ENCODE measurements at places on chromosomes 2 and 18.

GRCh38 chr18:2441544-2441943 lies 129.8 kb downstream of the METTL4 start:
- no peak for DNase-seq

DNA sequence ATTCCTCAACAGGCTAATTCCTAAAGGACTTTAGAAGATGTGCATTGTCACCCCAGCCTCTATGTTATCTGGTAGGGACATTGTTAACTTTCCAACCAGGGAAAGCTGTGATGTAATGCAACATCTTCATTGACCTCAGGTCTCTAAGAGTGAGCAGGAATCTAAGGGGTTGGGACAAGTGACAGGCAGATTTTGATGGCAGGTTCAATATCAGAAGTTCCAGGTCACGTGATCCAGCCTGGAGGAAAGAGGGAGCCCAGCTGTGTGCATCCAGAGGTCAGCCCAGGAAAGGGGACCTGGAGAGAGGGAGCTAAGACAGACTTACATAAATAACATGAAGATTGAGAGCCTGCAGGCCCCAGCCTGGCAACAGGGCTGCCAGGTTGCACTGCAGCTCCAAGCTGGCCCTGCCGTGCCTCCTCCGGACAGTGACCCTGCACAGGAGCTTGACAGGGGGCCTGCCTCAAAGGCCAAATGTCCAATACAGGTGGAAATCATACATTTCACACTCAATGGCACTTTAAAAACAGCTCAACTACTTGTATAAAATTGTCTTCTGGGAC lies 262.2 kb upstream of the MGAT5 start:
- no peak for DNase-seq

DNA sequence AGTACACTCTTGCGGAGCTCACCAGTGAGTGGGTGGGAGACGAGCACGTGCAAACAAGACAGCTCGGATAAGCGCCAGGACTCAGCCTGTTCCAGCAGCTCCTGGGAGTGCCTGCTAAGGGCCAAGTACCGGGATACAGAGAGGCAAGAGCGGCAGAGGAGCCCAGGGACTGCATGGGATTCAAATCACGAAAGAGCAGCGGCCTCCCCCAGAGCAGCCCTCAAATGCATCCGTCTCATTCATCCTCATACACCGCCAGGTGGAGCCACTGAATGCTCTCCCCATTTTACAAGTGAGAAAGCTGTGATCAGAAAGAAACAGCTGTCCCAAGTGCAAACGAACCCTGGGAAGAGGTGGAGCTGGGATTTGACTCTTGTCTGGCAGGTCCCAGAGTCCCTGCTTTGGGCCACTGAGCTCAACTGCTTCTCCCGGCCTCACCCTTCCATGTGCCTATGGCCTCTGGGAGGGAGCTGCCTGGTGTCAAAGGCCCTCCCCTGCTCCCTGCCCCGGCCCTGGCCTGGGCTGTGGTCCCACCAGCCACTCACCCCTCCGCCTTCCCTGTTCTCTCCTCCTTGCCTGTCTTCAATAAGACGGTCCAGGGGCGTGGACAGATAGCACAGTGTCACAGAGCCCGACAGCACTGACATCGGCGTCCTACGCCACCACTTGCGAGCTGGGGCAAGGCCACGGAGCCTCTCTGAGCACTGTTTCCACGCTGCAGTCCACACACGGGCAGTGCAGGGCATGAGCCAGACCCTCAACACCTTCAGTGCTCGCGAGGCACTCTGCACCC lies 72.8 kb upstream of the TAF1B start:
- peak; percentile 71 for DNase-seq

DNA sequence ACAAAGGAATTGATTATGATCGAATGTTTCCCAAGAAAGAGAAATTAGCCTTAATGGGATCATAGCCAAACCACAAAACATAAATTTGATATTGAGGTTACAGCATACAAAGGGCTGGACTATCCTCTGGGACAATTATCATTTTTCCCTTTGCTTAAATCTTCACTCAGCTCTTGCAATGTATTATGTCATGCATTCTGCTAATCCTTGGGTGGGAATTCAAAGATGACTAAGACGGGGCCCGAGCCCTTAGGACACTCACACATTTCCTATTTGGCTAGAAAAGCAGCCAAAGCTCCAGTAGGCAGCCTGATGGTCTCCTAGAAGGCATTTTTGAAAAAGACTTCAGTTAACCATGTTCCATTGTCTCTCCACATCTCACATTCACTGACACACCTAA lies 17.2 kb upstream of the NMI start:
- DNase-seq: no peak

- DNase-seq: peak; percentile 91
Measured at GRCh38 chr2:178413472-178414265, 37.3 kb downstream of the PRKRA start.

GRCh38 chr2:32061973-32062861 lies 1.1 kb upstream of the SPAST start:
- DNase-seq: peak; percentile 8

DNA sequence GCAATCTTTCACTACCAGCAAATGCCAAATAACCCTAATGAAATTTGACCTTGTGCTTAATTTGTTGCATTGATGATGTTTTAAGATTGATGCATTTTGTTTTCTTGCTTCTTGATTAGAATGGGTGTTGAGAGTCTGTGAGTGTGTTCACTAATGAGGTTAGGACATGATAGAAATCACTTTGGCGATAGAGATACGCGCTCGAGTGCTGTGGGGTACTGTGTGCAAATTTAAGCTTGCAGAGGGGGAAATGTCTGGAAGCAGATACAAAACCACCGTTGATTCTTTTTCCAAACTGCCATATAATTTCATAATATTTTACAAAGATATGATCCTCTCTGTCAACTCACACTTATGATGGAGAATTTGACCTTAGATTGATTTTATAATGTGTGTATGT lies 200.9 kb downstream of the PIEZO2 start:
- DNase-seq: no peak

- no peak for DNase-seq
Measured at GRCh38 chr2:222355860-222356259, 57.1 kb upstream of the PAX3 start.

DNA sequence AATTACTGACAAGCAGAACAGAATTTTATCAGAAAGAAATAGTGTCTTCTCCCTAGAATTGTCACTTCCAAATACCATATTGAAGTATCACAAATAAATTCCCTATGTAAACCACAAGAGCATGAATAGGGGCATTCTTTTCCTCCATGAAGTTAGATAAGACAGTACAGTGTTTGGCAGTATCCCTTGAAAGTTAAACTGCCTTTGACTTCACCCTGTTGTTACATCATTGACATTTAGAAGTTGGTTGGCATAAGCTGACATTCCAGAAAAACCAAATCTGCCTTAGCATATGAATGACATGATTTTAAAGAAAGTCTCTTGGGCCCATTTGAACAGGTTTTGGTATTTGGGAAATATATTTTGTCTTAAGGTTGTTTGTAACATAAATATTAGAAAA lies 50.2 kb upstream of the OSR1 start:
- no peak for DNase-seq

DNA sequence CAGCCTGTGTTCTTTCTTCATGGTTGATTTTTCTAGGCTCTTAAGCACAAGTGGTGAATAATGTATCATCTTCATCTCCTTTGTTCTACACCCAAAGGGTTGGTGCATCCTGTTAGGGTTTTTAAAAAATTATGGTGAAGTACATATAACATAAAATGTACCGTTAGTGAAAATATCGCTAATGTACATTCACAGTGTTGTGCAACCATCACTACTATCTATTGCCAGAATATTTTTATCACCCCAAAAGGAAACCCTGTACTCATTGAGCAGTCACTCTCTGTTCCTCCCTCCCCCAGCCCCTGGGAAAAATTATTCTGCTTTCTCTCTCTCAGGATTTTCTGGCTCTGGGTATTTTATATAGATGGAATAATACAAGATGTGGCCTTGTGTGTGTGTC lies 98.5 kb downstream of the PRKCE start:
- no peak for DNase-seq

- peak; percentile 91 for DNase-seq
Measured at GRCh38 chr2:9655441-9656269, 24.9 kb upstream of the YWHAQ start.

DNA sequence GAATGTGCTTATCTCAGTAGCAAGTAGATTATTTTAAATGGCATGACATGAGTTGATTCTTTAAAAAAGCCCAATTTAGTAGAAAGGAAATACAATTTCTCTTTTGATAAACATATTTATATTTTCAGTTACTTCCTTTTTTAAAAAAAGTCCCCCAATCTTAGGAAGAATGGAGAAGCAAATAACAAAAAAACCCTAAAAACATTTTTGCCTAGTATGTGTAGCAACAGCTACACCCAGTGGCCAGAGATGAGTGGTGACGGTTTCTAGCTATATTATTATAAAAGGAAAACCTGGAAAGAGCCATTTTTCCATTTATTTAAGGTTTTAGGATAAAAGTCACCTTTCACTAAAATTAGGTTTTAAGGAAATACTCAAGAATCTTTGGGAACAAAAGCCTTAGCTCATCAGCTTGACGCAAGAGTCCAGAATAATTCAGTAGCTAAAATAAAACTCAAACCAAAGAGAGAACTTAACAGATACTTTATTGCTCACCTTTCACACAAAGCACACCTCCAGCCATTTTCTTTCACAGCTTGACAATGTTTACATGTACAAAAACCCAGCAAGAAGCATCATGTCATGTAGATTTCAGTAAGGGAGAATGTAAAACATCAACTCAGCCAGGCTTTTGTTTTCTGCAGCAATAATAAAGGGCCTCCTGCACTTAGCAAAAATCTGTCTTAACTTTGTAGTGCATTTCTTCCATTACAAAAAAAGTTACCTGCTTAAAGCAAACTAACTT lies 15.7 kb downstream of the FAM98A start:
- DNase-seq: peak; percentile 39

DNA sequence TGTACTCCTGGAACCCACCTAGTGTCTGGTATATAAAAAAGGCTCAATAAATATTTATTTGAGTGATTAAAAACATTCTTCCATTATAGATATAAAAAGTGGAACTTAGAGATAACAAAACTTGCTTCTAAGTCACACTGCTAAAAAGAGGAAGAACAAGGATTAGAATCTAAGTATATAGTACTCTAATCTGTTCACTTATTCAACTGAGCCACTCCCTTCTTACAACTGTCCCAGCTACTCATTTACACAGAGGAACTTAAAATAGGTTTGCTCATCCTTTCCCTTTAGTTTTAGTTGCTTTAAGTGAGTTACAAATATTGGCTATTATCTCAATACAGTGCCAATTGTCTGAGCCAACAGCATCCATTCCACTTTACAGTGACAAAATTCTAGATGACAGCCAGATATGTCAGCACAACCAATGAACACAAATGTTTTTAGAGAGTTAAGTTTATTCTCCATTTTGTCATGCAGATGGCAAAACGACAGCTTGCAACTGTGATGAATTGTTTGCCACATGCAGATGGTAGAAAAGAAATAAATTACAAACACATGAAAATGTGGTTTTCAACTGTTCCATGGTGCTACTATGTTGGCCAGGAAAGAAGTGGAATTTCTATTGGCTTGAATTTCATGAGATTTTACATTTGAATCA lies 280.7 kb upstream of the ZC3H15 start:
- DNase-seq: no peak

DNA sequence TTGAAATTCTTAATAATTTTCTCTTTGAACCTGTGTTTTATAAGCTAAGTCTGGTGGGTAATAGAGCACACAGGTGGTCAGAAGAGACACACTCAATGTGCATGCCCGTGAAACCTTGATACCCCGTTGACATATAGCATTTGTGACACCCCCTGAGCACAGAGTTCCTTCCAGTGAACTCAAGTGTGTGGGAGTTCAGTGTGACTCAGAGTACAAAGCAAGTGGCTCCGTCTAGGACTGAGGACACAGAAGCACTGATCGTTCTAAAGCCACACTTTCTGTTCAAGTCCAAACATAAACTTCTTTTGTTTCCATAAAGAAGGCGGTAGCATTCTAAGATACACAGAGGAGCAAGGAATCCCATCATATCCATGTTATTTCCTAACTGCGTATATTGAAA lies 523.6 kb downstream of the PID1 start:
- no peak for DNase-seq

GRCh38 chr2:103773884-103774283 lies 1012.1 kb downstream of the TMEM182 start:
- no peak for DNase-seq

DNA sequence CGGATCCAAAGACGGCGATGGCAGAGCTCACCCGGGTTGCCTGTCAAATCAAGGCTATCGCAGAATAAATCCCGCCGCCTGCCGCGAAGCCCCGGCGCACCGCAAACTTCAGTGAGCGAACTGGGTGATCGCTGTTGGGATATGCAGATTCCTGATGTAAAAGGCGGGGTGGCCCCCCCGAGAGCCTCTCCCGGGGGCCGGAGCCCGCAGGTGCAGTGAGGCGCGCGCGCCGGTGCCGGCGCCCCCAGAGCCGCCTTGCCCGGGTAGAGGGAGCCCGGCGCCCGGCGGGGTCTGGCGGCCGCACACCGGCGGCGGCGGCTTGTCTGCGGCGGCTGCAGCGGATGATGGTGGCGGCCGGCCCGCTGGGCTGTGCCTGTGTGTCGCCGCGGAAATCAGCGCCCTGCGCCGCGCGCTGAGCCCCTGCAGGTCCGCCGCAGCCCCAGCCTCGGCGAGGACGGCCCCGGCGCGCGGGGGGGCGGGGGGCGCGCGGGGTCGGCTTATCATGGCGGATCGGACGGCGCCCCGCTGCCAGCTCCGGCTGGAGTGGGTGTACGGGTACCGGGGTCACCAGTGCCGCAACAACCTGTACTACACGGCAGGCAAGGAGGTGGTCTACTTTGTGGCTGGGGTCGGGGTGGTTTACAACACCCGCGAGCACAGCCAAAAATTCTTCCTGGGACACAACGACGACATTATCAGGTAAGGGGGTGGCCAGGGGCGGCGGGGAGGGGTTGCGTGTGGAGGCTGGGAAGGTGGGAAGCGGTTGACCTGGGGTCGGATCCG lies 1.3 kb downstream of the EML6 start:
- DNase-seq: peak; percentile 29

GRCh38 chr2:85276571-85277118 lies 51.1 kb downstream of the TGOLN2 start:
- DNase-seq: no peak

GRCh38 chr2:224357098-224357901 lies 44.6 kb downstream of the FAM124B start:
- peak; percentile 71 for DNase-seq

DNA sequence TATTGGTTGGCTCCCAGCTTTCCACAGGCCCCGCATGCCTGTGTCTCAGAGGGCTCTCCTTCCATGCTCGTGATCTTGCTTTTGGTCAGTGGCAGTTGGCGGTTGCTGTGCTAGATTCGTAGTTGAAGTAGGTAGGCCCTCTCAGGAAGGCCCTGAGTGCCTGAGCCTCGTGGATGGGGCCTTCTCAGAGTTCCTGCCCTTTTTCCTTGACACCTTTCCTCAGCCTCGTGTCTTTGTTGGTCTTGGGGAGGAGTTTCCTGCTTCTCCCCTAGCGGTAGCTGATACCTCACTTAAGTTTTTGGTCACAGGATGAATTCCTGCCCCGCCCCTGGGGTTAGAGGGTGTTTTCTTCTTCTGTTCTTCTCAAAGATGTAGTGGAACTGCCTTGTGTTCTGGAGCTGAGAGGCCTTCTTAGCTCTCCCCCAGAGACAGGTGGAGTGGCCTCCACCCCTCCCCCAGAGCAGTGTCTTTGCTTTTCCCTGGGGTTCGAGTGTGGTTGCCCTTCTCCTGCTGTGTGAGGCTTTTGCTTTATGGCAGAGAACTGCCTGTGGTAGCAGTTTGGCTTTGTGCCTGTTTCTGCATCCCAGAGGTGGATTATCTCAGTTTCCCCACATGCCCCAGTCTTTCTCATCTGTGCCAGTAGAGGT lies 94.8 kb downstream of the ZNF407 start:
- no peak for DNase-seq

Measured in activated CD4-positive, alpha-beta T cell treated with anti-CD3 and anti-CD28 coated beads, Interleukin-2, Interleukin-6, amounts not matched to agents 100 ng/mL and 50 ng/mL, durations not matched to agents 16 hours and 8 hours (primary cell).